Stimulated activated CD8-positive, alpha-beta memory T cell treated with anti-CD3 and anti-CD28 coated beads, Interleukin-7, amount 100 ng/mL, for 1 hour (primary cell): ENCODE measurements at places on chromosomes 3 and 15.
A peak's percentile ranks its signal among the peaks of the same experiment; 100 is the strongest.

- no peak for DNase-seq
Measured at GRCh38 chr3:133268726-133269134, 131.1 kb upstream of the BFSP2 start.

DNA sequence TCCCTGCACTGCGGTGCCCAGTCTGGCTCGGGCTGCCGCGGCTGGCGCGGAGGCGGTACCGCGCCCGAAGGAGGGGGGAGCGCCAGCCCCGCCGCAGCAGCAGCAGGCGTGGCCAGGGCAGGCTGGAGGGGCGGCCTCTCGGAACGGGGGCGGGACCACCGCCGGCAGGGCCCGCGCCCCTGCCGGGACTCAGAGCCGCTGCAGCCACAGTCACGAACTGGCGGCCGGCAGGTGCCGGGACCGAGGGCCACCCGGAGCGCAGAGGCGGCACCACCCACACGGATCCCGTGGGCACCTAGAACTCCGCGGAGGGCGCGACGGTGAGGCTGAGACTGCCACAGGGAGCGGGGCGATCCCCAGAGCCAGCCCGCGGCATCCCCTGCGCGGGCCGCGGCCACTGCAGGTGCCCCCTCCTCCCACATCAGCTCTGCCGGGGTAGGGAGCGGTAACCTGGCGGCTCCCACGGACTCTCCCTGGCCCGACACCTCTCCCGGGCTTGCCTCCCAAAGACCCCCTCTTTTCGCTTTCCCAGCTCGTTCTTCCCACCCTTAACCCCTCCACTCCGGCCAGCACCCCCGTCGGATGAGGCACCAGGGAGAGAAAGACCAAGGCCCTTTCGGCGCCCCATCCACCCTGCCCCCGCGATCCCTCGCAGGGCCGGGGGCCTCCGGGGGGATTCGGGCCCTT lies at the start of gene VWA5B2:
TSS of gene VWA5B2 (plus strand) at position 192 of the 687 bp plus-strand sequence. CDS start 944 bp downstream, outside the sequence.
- peak; percentile 40 for DNase-seq

GRCh38 chr15:90839187-90840071 lies 29.0 kb upstream of the FURIN start:
- DNase-seq, result no peak

DNA sequence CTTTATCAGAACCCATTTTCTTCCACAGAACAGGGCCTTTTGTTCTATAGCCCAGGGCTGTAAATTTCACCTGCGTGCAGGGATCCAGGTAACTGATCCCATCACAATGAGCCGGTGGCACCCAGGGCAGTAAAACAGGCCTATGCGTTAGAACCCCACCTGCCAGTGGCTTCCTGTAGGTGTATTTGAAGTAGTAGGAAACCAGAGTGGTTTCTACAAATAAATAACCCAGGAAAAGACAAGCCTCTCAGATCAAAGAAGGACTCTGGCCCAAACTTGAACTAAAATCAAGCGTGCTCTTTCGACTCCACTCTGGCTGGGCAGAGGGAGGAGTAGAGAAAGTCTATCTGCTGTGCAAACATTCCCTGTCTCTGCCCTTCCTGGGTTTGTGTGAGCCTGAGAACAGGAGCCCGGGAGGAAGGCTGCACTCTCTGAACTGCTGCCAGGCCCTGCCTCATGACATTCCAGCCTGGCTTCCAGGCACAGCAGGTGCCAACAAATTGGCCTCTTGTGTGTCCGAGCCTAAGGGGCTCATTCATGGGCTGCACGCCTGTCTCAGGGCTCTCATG lies 77.7 kb downstream of the CEMIP start:
- no peak for DNase-seq

DNA sequence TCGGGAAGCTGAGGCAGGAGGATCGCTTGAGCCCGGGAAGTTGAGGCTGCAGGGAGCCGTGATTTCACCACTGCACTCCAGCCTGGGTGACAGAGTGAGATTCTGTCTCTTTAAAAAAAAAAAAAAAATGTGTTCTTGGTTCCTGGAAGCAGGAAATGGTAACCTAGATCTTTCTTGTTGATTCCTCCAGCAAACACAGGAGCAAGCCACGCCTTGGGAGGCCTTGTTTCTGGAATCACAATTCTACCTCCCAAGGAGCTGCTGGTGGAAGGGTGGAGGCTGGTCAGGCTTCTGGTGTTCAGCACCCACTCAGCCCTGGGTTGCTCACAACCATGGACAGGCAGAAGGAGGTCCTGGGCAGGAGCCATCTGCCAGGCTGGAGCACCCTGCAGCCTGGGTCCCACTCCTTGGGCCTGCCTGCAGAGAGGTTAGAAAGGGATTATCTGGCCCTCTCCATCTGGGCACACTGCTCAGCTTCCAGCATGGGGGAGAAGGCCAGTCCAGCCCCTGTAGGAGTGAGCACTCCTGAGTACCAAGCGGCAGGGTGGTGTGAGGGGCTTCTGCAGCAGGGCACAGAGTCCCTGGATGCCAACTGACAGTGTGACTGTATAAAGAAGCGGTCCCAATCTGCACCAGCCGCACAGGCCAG lies 65.6 kb downstream of the ABTB1 start:
- no peak for DNase-seq

DNA sequence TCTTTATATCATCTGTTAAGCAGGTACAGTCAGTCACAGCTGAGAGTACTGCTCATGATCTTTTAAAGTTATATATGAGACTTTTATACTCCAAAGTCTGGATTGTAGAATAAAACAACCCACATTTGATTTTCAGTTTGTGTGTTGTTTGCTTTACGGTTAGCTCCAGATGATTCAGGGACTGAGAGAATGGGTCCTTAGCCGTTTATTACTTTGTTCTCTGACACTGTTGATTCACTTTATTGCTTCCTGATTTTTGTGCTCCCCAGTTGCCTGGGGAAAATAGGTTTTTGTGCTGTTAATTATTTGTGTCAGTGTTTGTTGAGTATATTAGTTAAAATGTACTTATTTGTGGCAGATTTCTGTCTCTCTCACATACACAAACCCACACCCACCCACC lies 8.6 kb upstream of the EBLN2 start:
- no peak for DNase-seq
